ENCODE measurements at places on chromosomes 16 and 17.
A peak's percentile ranks its signal among the peaks of the same experiment; 100 is the strongest.

- DNase-seq, result no peak
Observed at GRCh38 chr17:61209525-61209924, 190.1 kb upstream of the TBX2 start.

DNA sequence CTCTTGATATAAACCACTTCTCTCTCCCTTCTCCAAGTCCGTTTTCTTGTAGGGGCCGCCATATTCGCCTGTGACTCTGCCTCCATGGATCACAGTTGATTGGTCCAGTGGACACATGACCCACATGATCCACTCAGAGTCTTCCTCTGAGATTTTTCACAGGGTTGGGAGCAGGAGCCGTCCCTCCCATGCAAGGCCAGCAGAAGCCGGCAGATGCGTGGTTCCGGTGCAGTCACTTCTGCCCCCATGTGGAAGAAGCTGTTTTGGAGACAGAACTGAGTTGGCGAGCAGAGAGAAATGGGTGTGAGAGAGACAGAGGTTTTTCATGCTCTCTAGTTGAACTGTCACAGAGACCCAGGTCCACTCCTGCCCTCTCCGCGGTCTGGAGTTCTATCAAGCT, 83.3 kb downstream of the C16orf95 start:
- DNase-seq, result no peak

DNA sequence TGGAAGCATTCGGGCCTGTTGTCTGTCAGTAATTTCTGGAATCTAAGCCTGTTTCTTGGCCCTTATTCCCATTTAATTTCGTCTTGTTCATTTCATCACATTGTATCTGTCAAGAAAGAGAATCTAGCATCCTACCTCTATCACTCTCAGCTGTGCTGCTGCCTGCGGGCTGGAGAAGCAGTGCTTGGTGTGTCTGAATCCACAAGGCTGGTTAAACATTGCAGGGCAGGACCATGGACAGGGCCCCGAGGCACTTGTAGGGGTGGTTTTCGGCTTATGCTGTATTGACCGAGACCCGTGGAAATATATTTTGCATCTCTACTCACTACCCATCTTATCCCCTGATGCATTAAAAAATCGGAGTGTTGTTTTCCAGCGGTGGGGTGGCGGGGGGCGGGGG, 3.1 kb downstream of the RAB11FIP4 start:
- DNase-seq, result no peak

DNA sequence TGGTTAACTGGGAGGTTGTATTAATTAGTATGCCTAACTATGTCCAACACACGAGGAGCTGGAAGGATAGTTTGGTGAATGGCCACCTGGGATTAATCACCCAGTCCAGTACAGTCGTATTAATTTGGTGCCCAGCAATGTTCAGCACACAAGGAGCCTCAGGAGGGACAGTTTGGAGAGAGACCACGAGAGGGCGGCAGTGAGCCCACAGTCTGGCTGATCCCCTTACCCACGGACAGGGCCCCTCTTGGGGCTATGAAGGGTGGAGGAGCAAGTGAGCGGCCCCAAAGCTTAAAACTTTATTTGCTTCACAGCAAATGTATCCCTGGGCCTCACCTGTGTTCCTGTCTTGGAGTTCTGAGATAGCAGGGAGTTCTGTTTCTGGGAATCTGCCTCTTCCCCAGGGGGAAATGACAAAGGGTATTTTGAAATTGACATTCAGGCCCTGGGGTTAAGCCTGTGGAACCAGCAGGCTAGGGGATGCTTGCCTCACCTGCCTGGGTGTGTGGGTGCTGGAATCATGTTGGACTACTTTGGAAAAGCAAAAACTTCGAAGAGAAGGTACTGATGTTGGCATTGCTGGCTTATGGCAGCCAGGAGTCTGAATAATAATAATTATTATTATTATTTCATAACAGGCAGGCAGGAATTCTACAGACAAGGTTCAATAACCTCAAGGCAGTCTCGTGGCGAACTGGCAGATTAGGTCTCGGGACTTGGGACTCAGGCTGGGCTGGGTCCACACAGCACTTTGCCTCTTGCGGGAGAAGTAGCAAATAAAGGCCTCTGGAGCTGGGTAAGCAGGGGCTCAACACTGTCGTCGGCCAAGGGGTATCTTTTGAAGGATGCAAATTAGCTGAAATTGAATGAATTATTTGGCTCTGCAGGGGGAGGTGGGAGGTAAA, 227.6 kb upstream of the ASIC2 start:
- no peak for DNase-seq

- DNase-seq, result no peak
Observed at GRCh38 chr17:42283241-42284023, 4.9 kb upstream of the STAT5A start.

GRCh38 chr17:72487731-72488494, 367.1 kb downstream of the SOX9 start:
- no peak for DNase-seq

- DNase-seq, result no peak
Observed at GRCh38 chr16:50006964-50007363, 18.1 kb upstream of the CNEP1R1 start.

DNA sequence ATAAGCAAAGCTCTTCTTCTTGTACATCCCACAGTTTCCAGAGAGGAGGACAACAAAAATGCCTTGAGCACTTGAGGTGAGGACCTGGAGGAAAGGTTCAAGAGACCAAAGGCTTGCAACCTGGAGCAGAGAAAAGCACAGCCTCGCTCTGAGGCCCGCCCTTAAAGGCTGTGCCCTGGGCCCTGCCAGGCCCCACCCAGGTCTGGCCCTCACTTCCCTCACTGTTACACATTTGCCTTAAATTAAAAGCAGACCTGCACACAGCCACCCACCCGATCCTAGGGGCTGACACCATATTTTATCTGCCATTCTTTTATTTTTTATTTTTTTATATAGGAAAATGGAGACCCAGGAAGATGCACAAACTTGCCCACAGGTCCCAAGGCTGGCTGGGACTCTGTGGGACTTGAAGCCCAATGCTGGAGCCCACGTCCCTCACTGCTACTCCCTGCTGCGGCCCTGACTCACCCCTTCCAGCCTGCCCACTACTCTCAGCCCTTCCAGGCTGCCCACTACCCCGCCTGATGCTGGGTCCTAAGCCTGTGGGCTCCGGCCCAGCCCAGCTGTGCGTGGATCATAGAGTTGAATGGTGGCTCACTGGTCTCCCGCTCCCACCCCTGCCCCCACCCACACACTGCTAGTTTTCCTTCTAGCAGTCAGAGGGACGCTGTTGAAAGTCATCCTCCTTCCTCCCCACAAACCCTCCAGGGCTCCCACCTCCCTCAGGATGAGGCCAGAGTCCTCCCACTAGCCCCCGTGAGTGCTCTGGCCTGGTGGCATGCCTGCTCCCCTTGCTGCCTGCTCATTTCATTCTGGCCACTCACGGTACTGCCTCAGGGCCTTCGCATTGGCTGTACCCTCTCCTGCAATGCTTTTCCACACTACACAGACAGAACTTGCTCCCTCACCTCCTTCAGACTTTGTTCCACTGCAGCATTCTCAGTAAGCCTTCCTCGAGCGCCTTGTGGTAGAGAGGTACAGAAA, 77.6 kb upstream of the MED9 start:
- DNase-seq, result no peak

DNA sequence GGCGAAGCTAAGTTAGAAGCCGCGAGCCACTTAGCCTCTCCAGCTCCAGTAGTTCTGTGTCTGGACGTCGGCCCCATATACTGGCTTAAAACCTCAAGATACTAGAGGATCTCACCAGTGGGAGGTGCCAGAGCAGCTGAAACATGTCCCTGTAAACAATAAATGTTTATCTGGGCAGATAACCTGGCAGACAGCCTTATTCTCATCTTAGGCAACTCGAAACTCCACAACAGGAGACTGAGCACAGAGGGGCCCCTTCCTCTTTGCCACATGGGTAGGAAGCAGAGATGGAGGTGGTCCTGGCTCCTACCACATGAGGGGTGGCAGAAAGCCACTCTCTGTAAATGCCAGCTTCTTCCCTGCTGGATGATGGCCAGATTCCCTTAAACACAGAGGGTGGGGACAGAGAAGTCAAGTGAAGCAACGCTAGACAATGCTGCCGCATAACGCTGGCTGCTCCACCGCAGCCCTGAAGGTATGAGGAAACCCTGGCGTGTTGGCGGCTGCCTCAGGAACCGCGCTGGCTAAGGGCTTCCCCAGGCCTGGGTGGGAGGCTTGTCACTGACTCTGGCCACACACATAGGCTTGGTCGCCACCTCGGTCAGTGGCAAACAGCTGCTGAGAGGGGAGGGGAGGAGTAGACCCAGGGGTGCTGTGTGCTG, 67.9 kb downstream of the HIC1 start:
- DNase-seq, result no peak

DNA sequence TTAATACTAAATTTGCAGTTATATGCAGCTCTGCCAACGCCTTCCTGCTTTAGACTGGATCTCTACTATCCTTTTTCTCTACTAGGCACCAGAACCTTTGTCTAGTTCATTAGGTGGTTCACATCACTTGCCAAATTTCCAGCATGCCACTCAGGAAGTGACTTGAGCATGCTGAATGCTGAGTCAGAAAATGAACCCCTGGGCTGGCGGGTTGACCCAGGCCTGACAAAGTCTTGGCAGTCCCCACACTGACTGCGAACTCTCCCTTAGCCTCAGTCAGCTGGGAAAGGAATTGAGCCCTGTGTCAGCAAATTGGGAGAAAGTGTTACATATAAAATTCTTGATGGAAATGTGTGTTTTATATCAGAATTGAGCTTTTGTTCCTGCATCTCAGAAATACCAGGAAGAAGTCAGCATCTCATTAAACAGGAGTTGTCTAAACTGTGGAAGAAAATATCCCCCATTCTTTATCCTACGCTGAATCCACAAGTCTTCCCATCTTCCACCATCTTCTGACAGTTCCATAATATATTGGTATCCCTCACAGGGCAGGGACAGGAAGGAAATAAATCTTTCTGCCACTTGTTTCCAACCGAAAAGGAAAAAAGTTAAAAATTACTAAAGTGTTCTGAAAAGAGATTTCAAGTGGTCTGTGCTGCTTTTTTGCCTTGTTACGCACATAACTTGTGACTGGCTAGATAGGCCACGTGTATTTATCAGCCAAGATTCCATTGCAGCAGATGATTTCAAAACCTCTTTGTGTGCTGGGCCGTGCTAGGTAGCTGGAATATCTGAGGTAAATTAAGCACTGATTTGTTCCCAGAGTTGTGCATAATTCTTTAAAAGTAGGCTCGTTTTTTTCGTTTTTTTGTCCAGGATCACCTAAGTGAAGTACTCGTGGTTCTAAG, 16.7 kb upstream of the SLC12A3 start:
- no peak for DNase-seq

DNA sequence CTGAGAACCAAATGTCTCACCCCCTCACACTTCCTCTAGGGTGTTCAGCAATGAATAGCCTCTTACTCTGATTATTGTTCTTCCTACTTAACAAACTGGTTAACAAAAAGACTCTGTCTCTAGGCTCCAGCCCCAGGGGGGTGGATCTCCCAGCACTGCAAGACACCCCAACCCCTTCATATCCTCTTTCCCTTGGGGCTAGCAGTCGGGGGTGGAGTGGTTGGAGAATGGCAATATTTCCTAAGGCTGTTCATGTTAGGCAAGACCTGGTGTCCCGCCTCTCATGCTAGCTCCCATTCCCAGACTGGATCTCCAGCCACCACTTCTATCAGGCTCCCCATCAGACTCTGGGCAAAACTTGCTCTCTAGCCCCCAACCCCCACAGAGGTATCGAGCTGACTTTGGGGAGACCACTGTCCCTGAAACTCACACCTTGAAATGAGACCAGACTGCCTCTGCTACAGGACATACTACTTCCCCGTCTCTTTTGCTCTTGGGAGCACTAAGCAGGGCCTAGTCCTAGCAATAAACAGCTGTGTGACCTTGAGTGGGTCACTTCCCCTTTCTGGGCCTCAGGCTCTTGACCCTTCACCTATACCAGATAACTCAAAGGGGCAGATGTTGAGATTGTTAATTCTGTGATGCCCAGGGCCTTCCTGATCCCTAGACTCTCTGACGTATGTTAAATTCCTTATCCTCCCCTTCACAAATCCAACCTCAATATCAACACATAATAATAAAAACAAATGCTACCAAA, 2.4 kb downstream of the SLC25A35 start:
- no peak for DNase-seq

DNA sequence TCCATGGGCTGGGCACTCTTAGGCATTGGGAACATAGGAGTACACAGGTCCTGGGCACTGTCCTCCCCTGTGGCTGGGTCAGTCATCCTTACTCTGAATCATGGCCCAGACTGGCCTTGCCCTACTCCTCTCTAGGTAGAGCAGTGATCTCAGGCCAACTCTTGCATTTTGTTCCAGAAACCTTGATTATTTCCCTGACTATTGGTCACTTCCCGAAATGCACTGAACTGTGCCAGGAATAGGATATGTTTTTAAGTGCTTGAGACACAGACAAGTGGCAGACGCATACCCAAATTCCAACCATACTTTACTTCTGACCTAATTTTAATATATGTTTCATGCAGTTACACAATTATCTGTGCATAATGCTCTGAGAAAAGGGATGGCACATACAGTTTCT, 10.3 kb downstream of the KRABD2 start:
- no peak for DNase-seq

DNA sequence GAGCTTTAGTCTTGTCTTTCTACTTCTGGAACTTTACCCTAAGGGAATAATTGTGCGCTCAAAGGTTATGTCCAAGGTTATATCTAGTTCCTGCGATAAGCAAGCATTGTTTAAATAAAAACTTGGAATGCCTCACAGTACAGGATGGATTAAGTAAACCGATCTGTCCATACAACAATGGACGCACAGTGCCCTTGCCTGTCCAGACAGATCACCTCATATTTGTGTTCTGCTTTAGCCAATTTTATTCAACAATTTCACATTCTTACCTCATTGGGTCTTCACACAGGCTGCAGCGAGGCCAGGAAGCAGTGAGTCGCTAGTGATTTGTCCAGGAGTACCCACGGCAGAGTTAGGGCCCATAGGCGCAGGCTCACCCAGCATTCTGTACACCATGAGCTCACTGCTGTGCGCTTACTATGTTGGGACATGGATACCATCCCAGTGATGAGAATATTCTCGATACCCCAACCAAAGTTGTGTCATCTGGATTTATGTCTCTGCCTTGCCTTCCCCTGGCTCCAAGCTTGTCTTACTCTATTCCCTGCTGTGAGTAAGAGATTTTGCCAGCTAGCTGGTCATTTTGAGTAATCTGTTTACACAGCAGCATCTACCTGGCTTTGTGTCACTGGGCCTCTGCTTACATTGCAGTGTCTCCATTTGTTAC, 39.8 kb downstream of the USP43 start:
- no peak for DNase-seq

DNA sequence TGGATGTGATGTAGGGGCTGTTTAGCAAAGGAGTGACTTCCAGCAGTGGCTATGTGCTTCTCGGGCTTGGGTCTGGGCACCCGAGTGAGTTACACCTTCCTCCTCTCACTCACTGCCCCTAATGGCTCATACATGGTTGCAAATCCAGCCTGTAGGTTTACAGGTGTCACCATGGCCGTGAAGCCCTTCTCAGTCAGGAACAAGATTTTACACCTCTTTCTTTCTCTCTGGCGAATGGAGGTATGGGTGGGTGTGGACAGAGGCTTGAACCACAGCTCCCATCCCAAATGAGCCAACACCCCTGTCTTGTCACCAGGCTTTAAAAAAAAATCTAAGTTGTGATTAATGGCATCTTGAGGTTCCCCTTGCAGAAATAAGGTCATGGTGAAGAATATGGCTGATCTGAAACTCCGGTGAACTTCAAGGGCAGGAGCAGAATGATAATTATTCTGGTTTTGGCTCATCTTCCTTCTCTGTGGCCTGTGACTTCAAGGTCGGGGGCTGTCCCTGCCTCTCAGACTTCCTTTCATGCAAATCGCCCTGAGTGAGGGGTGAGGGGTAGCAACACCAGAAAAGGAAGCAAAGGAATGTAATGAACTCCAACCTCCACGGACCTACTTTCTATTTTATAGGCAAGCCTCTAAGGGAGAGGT, 331.2 kb downstream of the MAF start:
- no peak for DNase-seq

- DNase-seq, result peak; percentile 94
Observed at GRCh38 chr17:81094509-81095382, 59.8 kb downstream of the BAIAP2 start.
